ENCODE measurements at places on chromosomes 16 and 17.

DNA sequence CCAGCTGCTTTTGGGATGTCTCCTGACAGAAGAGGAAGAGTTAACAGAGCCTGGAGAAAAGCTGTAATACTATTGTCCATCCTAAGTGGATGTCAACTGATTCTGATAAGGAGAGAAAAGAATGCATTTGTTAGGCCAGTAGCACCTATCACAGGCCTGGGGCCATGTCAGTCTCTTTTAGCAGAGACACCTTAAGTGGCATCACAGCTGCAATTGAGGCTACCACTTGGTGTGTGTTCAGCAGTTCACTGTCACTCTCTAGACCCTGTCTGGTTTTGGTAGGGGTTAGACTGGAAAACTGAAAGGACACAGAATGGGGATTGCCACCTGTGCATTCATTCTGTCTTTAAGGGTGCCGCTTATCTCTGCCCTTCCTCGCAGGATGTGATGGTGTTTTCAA, 42.0 kb downstream of the PSMD12 start:
- DNase-seq, result no peak

DNA sequence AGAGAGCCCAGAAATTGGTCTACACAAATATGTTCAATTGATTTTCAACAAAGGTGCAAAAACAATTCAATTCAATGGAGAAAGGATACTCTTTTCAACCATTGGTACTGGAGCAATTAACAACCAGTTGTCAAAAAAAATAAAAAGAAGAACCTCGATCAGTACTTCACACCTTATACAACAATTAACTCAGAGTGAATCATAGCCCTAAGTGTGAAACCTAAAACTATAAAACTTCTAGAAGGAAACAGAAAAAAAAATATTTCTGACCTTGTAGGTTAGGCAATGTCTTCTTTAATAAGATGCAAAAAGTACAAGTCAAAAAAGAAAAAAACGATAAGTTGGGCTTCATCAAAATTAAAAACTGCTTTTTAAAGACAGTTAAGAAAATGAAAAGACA, 56.1 kb upstream of the CHMP6 start:
- no peak for DNase-seq

DNA sequence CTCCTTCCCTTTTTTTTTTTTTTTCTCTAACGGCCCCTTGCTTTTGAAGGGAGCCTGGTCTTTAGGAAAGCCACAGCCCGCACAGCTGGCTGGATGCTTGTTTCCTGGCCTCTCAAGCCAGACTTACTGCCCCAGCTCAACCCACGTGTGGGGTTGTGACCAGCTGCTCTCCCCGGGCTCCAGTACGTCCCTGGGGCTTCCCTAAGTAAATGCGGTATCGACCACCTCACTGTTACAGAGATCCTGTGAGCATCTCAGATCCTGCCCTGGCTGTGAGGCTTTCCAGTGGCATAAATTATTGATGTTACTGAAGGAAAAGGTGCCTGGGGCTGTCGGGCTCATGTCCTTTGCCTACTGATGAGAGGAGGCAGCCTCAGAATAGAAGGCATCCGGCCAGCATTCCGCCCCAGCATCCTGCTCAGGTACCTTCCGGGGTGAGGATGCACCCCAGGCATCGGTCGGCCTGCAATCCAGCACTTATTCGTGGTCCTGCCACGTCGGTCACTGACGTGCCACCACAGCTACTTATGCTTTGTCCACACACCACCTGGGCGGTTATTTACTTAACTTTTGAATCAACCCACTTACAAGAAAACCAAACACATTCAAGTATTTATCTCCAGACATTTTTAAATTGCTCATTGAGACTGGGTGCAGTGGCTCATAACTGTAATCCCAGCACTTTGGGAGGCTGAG, 9.6 kb downstream of the GPRC5B start:
- DNase-seq, result no peak

DNA sequence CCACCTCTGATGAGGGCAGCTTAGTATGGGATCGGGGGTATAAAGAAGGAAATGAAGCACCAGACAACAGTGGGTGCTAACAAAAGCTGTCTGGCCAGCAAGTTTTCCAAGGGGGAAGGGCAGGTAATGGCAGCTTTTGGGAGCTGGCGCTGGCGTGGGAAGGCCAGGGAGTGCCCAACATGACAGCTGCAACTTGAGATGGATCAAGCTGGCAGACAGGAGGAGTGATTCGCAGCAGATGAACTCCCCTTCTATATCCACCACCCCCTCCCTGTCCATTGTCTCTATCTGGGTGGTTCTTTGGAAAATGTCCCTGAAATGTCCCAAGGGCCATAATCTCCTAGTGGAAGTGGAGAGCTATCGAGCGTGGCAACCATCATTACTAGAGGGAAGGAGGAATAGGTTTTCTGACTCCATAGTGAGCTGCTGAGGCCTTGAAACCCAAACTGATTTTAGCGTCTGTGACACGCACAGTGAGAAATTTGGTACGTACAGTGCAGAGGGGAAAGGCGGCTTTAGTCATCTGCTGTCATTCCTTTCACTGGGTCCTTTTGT, 4.8 kb upstream of the INPP5K start:
- no peak for DNase-seq

DNA sequence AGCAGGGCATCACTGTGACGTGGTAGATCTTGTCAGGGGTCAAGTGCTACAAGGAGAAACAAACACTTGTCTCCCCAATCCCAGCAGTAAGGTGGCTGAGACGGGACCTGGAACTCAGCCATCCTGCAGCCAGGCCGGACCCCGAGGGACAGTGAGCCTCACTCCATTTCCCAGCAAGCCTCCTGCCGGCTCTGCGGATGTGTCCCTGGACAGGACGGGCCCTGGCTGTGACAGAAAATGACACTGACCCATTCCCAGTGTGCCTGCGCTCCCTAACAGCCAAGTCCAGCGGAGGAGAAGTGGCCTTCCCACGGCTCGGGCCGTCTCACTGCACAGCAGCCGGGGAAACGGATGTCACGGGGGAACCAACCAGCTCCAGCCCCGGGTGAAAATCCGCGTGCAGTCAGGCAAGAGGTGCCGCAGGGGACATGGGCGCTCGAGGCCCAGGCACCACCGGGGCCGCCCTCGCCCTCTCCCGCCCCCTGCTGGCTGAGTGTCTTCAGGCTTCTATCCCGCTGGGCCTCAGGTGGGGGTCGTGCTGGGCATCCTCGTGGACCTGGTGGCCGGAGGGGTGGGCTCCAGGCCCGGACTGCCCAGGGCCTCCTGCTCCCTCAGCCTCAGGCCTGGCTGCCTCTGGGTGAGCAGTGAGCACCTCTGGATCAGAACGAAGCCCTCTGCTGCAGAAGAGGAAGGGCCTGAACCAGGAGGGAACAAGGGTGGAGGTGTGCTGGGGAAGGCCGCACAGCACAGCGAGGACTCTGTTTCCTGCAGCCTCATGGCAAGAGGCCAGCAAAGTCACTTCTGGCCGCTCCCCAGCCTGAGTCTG, 6.7 kb downstream of the HAGHL start:
- no peak for DNase-seq

- no peak for DNase-seq
Observed at GRCh38 chr17:50575581-50576210, 15.2 kb downstream of the CACNA1G start.

DNA sequence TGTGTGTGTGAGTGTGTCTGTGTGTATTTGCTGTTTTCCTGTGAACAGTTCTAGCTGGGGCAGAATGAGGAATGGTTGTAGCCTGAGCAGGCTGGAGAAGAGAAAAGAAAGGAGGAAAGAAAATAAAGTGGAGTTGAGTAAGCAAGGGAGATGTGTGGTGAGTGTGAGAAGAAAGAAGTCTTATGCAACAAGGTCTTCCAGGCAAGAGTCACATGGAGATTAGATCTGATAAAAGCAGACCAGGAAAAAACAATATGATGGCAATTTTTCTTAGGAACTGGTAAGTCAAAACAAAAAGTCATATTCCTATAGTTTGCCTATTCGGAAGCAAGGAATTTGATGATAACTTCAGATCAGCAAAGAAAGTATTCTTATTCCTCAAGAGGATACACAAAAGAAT, 125.0 kb downstream of the HS3ST3A1 start:
- no peak for DNase-seq

GRCh38 chr17:60076811-60077210, 1.9 kb downstream of the HEATR6 start:
- no peak for DNase-seq

- no peak for DNase-seq
Observed at GRCh38 chr17:79201536-79202227, 127.1 kb downstream of the ENGASE start.

GRCh38 chr16:80100186-80100585, 440.6 kb upstream of the DYNLRB2 start:
- DNase-seq, result no peak

DNA sequence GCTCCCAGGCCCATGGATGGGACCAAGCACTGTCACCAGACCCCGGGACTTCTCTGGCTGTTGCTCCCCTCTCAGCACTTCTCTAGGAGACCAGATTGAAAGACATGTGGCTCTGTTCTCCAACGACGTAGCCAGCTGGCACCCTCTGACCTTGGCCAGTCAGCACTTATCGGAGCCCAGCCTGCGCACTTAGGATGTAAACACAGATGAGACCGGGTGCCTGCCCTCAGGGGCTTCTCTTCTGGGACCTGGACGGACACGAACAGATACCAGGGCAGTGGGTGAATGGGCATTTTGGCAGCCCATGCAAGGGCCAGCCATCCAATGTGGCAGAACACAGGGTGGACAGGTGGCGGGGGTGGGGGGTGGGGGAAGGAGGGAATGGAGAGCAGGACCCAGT, 6.6 kb downstream of the ZDHHC1 start:
- no peak for DNase-seq
